SK-MEL-5 (cell line): ENCODE measurements at places on chromosomes 7 and 10. TPM values are rescaled to one million over a fixed set of nuclear protein-coding genes. Genes with fewer than 3 reads are reported as not detected.

C10orf53 gene
- total RNA-seq, result not detected in 2 replicates

RBM48 gene
- 22.3 and 22.4 TPM in 2 replicates for total RNA-seq

LRRD1 gene
- total RNA-seq, result not detected in 2 replicates

LARP4B gene
- 22.5 and 23.1 TPM in 2 replicates for total RNA-seq

GPR15LG gene
- not detected in 2 replicates for total RNA-seq

ASAH2 gene
- total RNA-seq, result 0.37 and 1.1 TPM in 2 replicates
